ENCODE measurements at places on chromosomes 3 and 15.
A peak's percentile ranks its signal among the peaks of the same experiment; 100 is the strongest.

DNA sequence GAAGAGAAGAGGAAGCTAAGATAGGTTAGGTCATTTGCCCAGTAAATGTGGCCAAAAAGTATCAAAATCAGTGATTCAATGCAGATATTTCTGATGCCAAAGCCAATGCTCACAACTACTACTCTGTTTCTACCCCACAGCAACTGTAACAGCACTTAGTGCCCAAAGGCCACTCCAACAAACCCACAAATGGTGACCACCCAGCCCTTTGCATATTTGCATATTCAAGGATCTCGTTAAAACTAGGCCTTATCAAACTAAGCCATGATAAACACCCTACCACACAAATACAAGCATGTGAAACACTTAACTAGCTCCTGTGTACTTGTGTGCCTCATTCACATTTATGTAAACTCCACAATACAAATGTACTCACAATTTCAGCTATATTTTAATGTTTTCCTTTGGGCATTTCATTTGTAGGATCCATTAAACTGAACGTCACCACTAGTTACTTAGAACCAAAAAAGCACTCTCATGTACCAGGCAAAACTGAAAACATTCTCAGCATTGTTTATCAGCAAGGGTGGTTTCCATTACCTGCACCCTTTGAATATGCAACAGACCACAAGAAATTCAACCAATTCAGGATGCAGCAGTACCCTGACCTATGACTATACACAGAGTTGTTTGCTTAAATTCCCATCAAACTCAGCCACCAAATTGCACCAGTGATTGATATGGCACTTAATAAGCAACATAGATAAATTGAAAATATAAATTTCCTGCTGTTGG, 111.2 kb upstream of the STT3B start:
- no peak for DNase-seq

- DNase-seq: peak; percentile 1
Measured at GRCh38 chr15:72515591-72516389, 41.7 kb downstream of the ARIH1 start.

DNA sequence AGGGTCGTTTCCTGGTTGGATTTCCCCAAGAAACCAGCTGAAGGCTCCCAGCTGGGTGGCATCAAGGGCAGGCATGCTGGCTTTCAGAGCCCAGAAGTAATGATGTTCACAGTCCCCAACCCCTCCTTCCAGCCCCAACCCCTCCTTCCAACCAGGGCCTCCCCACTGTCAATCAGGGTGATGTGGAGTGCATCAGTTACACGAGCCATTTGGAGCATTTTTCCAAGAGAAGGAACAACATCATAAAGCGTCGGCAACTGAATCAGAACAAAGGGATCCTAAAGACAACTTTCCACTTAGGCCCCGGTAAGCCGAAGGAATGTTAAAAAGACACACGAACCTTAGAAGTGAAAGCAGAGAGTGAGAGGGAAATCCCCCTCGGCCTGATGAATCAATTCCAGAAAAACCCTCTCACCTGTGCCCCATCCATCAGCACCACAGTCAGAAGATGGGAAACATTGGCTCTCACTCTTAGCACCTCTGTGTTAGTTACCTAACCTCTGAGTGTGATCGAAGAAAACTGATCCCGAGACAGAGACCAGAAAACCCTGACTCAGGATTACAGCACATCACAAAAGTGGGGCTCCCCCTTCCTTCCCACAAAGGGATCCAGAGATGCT, 101.2 kb upstream of the WNT5A start:
- no peak for DNase-seq

- no peak for DNase-seq
Measured at GRCh38 chr15:92502930-92503857, 109.5 kb downstream of the ST8SIA2 start.

DNA sequence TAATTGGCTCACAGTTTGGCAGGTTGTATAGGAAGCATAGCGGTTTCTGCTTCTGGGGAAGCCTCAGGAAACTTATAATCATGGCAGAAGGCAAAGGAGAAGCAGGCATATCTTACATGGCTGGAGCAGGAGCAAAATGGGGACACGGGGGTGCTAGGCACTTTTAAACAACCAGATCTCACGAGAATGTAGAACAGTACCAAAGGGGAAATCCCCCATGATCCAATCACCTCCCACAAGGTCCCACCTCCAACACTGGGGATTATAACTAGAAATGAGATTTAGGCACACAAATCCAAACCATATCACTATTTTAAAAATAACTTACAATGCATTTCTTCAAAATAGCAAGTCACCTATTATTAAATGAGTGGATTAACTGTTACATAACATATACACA, 47.1 kb upstream of the ANKRD28 start:
- no peak for DNase-seq

- DNase-seq: peak; percentile 67
Measured at GRCh38 chr3:127547761-127548605, 42.5 kb downstream of the TPRA1 start.

- no peak for DNase-seq
Measured at GRCh38 chr3:116050311-116050915, 394.9 kb downstream of the LSAMP start.

DNA sequence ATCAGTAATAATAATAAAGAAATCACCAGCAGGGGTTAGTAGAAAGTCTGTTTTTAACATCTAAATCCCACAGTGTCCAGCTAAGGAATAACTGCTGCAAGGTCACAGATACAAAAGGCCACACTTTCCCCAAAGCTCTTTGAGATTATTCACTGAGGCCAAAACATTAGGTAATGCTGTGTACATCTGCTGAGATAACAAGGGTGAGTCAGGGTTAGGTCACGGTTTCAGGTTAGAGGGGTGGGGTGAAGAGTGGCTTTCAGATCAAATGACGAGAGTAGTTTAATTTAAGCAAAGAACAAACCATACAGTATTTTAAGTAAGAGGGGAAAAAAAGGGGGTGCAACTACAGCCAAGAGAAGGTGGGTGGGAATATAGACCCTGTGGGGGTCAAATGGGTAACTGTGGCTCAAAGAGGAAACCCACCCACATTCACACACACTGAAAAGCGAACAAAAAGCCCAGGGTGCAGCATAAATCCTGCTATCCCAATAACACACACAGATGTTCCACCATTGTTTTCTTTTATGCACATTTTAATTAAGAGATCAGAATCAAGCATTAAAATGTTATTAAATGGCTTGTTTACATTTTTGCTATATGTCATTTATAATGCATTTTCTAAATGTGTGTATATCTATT, 412.9 kb downstream of the TIGIT start:
- DNase-seq: no peak

DNA sequence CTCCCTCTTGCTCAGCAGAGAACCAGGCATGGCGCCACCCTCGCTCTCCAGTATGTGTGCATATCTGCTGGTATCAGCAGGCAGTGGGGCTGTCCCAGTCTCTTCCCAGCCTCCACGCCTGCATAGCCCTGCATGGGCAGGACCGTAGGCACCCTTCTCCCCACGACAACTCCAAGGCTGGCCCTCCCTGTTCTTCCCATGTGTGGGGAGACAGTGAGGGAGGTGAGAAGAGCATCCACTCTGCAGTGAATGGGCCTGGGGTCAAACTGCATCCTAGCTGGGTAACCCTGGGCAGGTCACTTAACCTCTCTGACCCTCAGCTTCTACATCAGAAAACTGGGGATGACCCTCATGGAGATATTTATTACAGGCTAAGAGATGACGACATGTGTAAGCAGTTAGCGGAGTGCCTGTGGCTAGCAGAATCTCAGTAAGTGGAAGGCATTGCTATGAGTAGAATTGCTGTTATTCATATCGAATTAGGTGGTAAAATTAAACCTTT, 13.3 kb upstream of the SSUH2 start:
- DNase-seq: no peak

DNA sequence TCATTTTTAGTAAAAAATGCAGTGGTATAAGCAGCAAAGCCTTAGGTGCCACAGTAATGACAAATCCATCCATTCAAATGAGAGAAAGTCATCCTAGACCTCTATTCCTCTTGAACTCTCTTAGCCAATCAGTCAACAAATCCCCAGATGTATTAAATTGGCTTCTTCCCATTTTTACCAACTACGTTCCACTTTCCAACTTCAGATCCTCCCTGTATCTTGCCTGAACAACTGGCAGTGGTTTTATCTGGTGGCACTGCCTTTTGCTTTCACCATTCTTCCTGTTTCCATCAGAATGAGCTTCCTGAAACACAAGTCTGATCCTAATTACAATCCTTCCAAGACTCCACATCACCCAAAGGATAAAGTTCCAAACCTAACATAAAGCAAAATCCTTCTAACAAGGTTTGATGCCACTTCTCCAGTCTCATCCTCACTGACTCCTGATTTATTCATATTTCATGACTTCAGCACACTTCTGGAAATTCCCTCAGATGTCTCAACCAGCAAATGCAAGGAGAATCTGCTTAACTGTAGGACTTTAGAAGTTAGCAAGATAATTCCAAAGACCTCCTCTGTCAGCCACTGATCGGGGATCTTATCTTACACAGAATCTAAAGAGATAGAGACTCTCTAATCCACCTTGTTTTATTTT, 69.8 kb upstream of the SLC4A7 start:
- DNase-seq: no peak

DNA sequence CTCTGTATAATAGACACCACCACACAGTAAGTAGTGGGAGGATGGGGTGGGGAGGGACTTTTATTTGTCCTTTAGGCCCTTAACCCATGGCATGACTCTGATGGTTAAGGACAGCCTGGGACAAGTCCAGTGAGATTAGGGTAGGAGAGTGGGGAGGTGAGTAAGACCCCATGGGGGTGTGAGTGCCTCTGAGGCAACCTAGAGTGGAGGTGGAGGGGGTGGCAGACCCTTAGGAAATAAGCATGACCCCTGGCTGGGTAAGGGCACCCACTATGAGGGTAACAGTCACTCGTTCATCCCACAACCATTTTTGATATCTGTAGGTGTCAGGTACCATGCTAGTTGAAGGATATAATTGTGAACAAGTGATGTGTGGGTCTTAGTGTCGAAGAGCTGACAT, 21.0 kb upstream of the PSTPIP1 start:
- no peak for DNase-seq

DNA sequence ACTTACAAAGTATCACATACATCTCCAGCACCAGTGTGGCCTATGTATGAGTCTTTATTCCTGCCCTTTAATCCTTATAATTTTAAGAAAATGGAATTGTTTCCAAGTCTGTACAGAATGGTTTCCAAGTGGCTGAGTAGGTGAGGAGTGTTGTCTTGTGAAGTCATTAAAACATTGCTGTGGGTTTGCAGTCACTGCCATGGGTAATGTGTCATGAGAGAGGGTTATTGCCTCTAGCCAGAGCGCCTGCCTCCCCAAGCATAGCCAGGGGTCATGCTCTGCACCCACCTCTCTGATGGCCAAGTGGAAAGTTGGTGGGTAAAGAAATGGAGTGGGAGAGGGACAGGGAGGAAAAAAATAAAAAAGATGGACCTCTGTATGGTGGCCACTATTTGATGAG, 25.3 kb downstream of the TRAK1 start:
- no peak for DNase-seq
